Activated CD4-positive, alpha-beta T cell treated with anti-CD3 and anti-CD28 coated beads, Interleukin-2, amount 10 ng/mL, durations not matched to agents 24 days and 14 days (primary cell): ENCODE measurements at places on chromosomes 6 and 20. TPM values are rescaled to one million over a fixed set of nuclear protein-coding genes. Genes with fewer than 3 reads are reported as not detected.

- DNase-seq, result no peak
Measured at GRCh38 chr6:166738386-166739116, 111.5 kb upstream of the RPS6KA2 start.

- DNase-seq, result peak; percentile 92
Measured at GRCh38 chr6:37483917-37484785, 15.5 kb downstream of the CCDC167 start.

- DNase-seq, result no peak
Measured at GRCh38 chr20:15455279-15455678, 1117.9 kb upstream of the FLRT3 start.

- DNase-seq, result no peak
Measured at GRCh38 chr6:168034537-168034936, 37.1 kb downstream of the KIF25 start.

CDH22 gene
- not detected in 2 replicates for total RNA-seq

SNAP25 gene
- 3.0 and 3.6 TPM in 2 replicates for total RNA-seq
